ENCODE measurements at places on chromosomes 12 and 14.

- no peak for DNase-seq
Observed at GRCh38 chr12:92400006-92400405, 254.4 kb upstream of the BTG1 start.

DNA sequence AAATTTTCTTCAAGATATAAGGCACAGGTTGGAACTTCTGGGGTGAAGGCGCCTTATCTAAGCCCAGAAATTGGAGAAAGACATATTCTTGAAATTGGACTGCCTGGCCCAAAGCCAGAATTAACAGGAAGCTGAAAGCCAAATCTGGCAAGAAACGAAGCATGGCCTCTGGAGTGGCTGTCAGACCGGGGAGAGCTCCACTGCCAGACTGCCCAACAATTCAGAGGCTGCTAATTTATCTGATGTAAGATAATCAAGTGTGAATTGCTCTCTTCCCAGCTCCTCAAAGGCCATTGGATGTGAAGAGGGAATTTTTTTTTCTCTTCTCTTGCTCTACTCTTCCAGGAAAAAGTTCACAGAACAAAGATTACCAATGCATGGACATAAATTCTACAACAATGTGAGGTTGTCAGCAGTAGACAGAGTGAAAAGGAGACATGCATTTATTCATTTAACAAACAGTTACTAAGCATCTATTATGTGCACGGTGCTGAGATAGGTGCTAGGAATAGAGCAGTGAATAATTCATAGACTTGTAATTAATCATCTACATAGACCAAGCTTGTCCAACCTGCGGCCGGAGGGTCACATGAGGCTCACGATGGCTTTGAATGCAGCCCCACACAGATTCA lies at the start of gene GDF3:
Gene GDF3 (minus strand): TSS at position 210 of the 632 bp plus-strand sequence. CDS start 47 bp downstream, at position 163.
- DNase-seq = no peak

GRCh38 chr12:13882176-13882575 lies 99.2 kb downstream of the GRIN2B start:
- DNase-seq = no peak

DNA sequence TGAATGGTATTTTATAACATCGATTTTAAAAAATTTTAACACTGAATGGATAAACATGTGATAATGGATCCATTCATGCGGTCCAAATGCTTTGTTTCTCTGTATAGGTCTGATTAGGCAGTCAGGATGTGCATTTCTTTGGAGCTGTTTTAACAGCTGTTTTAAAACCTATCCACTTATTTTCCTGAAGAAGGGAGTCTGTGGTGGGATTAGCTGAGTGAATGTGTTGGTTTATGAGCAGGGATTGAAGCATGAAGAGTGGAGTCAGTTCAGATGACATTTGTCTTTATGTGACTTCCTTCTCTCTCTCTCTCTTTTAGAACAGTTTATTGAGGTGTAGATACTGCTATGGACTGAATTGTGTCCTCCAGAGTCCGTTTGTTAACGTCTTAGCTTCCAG lies 37.7 kb downstream of the GLT8D2 start:
- DNase-seq = no peak

DNA sequence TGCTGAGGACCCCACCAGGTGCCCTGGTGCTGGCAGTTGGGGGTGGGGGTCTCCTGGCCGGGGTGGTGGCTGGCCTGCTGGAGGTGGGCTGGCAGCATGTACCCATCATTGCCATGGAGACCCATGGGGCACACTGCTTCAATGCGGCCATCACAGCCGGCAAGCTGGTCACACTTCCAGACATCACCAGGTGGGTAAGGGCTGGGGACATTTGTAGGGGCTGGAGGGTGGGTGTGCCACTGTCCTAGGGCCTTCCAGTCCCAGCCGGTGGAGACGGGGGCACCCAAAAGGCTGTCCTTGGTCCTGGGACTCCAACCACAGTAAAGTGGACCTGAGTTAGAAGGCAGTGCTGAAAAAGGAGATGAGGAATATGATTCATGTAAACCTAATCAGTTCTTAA lies 13.2 kb downstream of the SDSL start:
- DNase-seq = no peak

- DNase-seq = no peak
Observed at GRCh38 chr14:92990456-92991430, 67.8 kb downstream of the CHGA start.

GRCh38 chr12:127284021-127284420 lies 982.9 kb upstream of the TMEM132C start:
- no peak for DNase-seq

GRCh38 chr12:90816353-90817089 lies 138.5 kb downstream of the CCER1 start:
- DNase-seq = no peak

DNA sequence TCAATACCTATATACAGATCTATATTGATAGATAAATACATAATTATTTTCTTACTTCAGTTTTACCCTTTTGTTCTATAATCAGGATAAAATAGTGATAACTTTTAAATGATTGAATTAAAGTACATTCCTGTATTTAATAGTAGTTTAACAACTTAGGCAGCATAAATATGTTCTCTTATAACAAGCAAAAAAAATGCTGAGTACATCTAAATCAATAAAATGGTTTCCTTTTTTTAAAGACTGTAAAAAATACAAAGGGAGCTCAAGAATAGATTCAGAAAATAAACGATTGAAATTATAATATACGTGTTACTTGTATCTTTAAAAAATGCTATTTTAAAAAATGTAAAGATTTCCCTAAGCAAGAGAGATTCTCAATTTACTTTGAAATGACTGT lies 393.7 kb upstream of the TMEM132C start:
- DNase-seq = no peak

- no peak for DNase-seq
Observed at GRCh38 chr12:113065126-113066007, 8.8 kb downstream of the DTX1 start.

- no peak for DNase-seq
Observed at GRCh38 chr12:52975820-52976573, 27.1 kb downstream of the KRT18 start.

DNA sequence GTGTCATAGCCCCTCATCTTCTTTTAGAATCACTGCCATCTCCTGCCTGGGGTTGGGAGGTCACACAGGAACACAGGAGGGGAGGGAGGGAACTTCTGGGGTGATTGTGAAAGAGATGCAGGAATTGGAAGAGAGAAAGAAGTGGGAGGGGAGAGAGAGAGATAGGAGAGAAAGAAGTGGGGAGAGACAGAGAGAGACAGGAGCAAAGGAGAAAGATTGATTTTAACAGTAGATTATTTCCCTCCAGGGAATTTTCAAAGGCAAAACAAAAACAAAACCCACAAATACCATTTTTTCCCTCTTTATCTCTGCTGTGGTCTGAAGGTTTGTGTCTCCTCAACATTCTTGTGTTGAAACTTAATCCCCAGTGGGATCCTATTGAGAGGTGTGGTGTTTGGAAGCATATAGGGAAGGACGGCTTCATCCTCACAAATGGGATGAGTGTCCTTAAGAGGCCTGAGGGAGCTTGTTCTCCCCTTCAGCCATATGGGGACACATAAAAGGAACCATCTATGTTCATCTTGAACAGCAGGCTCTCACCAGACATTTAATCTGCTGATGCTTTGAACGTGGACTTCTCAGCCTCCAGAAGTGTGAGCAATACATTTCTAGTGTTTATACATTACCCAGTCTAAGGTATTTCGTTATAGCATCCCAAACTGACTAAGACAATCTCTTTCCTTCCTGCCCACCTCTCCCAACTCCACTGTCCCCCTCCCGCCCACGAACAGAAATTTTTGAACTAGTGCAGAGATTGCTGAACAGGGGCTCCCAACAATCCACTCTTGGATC lies 134.9 kb upstream of the MAX start:
- no peak for DNase-seq

- DNase-seq = no peak
Observed at GRCh38 chr12:49190974-49191373, 2.1 kb upstream of the TUBA1A start.

DNA sequence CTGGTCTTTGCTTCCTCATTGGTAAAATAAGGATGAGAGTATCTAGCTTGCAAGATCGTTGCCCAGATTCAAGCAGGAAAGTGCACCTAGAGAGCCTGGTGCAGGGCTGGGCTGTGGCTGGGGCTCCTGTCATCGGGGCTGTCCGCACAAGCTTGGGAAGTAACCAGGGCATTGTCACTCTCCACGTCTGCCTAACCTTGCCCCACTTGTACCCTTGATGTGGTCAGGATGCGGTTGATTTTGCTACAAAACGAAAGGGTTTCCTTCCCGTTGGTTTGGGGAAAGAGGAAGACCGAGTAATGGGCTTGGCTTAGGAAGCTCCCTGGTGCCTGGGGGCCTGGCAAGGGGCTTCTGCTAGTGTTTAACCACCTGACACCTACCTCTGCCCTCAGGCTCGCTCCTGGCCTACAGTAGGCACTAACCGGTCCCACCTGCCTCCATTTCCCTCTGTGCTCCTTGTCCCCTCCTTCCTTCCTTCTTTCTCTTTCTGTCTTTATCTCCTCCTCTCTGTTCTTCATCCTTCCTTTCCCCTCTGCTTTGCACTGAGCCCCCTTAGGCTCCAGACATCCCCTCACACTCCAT lies 21.8 kb downstream of the MVK start:
- DNase-seq = no peak

- DNase-seq = no peak
Observed at GRCh38 chr12:77049767-77050353, 15.5 kb downstream of the E2F7 start.

DNA sequence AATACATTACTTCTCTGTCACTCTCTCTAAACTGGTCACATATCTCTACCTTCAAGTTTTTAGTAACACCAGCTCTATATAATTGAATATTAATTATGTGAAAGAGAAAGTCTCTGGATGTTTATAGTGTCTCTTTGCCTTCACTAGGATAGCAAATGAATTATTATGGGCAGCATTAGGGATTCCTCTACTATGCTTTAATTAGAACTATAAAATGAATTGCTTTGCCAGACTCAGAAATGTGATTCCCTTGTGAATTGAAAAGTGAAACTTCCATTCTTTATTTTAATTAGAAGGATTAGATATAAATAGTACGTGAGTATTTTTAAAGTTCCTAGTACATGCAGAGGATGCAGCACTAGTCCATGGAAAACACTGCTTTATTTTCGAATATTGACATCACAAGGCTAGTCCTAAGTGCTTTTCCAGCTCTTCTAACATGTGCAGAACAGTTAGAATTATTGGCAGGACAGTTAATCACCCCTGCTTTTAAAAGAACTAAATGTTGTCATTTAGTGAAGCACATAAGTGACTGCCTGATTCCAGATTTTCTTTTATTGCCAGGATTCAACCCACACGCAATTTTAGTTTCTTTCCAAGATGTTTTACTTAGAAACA lies 23.0 kb upstream of the REP15 start:
- no peak for DNase-seq

DNA sequence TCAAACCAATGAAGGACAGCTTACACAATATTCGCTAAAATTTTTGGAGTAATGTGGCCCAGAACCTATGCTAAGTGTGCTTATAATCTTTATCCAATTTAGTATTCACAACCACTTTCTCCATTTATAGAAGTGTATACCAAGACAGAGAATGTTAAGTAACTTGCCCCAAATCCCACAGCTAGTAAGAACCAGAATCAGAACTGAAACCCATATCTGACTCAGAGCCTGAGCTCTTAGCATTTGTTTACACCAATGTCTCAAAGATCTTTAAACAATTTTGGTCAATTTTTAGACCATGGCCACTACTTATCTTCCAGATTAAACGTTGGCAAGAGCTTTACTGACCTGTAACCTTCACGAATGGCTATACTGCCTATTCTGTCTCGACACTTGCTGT lies 53.0 kb downstream of the PAPLN start:
- DNase-seq = no peak

- DNase-seq = no peak
Observed at GRCh38 chr12:19908830-19909229, 459.5 kb upstream of the PDE3A start.
